ENCODE measurements at places on chromosomes 4 and X.

- no peak for DNase-seq
Measured at GRCh38 chr4:40434126-40434687, 99.1 kb downstream of the CHRNA9 start.

DNA sequence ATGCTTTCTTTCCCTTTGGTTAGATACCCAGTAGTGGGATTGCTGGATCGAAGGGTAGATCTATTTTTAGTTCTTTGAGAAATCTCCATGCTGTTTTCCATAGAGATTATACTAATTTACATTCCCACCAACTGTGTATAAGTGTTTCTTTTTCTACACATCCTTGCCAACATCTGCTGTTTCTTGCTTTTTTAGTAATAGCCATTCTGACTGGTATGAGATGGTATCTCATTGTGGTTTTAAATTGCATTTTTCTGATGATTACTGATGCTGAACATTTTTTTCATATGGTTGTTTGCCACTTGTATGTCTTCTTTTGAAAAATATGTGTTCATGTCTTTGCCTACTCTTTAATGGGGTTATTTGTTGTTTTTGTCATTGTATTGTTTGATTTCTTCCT is 6.6 kb upstream of the AGA start:
- no peak for DNase-seq

- DNase-seq = no peak
Measured at GRCh38 chr4:4947721-4948120, 71.5 kb downstream of the CYTL1 start.

DNA sequence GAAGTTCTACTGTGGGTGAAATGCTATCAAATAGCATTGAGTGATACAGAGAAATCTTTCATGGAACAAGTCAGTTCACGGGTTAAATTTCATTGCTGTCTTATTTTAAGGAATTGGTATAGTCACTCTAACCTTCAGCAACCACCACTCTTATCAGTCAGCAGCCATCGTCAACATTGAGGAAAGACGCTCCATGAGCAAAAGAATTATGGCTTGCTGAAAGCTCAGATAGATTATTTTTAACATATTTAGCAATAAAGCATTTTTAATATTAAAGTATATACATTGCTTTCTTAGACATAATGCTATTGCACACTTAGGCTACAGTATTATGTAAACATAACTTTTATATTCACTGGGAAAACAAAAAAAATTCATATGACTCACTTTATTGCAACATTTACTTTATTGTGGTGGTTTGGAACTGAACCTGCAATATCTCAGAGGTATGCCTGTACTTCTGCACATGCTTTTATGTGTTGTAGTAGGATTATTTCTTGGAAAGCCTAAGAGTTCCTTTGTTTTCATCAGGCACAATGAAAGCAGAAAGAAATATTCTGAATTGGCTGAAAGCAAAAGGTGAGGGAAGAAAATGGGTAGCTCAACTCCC is 586.7 kb downstream of the GBA3 start:
- DNase-seq = no peak

DNA sequence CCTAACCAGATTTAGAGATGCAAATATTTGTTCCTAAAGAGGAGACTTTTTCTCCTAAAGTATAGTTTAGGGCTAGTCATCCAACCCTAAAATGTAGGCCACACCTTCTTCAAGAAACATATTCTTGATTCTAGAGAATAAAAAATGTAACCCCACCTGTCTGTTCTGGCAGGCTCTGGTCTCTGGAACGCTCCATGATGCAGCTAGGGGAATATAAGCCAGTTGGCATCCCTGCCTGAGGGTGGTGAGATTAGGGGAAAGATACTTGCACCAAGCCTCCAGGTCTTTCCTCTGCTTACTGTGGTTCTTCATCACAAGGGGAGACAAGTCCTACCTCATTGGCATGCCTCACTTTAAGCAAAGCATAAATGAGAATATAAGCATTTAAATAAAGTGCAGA is 21.2 kb upstream of the TBC1D9 start:
- DNase-seq = no peak

- DNase-seq = no peak
Measured at GRCh38 chr4:4568806-4569427, 27.1 kb upstream of the STX18 start.

All from stimulated activated CD4-positive, alpha-beta T cell treated with anti-CD3 and anti-CD28 coated beads, Interleukin-15, amount 100 ng/mL, for 24 hours (primary cell).